ENCODE measurements at places on chromosomes 16 and 17.

DNA sequence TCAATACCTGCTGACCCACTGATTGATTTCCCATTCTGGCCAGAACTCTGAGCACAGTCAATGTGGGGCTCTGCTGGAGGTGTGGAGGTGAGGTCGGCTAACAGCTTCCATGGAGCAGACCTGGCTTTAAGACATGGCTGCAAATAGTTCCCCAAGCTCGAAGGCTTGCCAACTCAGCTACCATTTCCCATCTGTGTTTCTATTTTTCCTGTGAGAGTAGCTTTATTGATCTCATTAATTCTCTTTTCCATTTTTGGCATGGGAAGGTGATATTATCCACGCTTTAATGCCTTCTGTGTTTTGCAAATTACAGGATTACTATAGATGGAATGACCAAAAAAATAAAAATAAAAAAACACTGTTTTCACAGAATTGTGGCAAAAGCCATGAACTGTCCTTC is 151.6 kb upstream of the XYLT1 start:
- DNase-seq = no peak

GRCh38 chr16:47037746-47038458 is 64.4 kb upstream of the DNAJA2 start:
- peak; percentile 87 for DNase-seq

GRCh38 chr16:1712791-1713261 is 6.8 kb downstream of the MAPK8IP3 start:
- DNase-seq = no peak

- DNase-seq = no peak
Observed at GRCh38 chr16:1096169-1097082, at the start of gene C1QTNF8. TSS of gene C1QTNF8 (minus strand) at chr16:1096244. CDS start at chr16:1094922, 1,322 bp downstream.

DNA sequence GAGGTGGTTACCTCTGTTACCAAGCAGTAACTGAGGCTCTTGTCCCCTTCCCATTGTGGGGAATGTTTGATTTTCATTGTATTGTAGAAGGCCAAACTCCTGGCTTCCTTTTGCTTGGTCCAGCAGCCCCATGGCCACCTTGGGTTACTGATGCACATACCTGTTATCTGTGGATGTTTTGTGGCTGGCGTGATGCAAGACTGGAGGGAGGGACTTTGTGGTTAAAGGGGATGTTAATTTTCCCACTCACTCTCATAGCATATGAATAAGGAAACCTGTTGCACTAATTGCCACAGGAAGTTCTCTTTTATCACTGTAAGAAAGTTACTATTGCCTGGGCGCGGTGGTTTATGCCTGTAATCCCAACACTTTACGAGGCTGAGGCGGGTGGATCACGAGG is 168.6 kb upstream of the HS3ST4 start:
- DNase-seq = no peak

- DNase-seq = no peak
Observed at GRCh38 chr16:56960681-56961281, 969 bp upstream of the CETP start.

GRCh38 chr17:9842057-9842758 is 16.5 kb downstream of the GLP2R start:
- no peak for DNase-seq

GRCh38 chr16:619476-620100 is 11.2 kb upstream of the WFIKKN1 start:
- DNase-seq = no peak

- DNase-seq = no peak
Observed at GRCh38 chr17:65346166-65346565, 209.0 kb downstream of the RGS9 start.

DNA sequence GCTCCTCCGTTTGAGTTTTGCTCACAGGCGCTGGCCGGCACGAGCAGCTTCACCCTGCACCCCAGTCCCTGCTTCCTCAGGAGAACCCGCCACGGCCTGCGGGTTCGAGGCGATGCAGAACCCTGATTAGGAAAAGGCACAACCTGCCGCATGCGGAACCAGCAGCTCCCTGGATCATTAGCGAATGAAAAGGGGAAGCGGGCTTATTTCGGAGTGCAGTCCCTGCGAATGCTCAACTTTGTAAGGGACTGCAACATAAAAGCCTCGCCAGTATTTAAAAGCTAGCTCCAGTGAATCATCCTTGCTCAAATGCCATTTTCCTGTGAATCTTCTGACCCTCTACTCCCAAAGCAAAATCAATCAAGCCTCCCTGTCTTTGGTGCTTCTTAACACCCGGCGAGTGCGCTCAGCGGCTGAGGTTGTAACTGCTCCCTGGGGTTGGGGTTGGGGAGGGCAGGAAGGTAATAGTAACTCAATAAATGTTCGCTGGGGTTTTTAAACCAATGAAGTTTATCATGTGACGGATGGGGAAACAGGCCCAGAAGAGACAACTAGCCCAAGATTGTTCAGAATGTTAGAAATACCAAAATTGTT is 678 bp upstream of the AKAP10 start:
- DNase-seq = no peak

GRCh38 chr17:6035801-6036394 is 34.3 kb upstream of the WSCD1 start:
- no peak for DNase-seq

GRCh38 chr17:21165922-21166594 is 39.3 kb downstream of the DHRS7B start:
- DNase-seq = no peak

DNA sequence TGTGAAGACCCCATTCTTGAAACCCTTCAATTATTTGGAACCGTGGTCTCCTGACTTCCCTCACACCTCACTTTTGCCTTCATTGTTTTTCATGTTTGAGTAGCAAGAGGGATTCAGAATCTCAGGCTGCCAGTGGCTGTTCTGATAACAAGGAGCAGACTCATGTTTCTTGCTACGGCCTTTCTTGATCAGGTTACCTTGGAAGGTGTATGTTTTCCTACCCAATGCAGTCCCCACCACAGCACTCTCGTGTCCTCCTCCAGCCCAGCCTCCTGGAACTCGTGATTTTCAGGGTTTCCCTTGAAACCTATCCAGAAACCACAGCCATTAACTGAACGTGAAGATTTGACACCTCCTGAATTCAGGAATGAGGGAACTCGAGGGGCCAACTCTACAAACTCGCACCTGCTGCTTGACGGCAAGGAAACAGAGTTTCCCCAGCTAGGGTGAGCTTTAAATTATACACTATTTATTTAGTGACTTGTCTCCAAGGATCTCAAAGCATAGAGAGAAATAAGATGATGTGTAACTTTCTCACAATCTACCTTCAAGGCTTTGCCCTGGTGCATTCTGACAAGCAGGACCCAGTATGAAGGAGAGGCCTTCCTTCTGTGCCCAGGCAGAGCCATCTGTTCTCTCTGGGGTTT is 1.6 kb downstream of the ZFHX3 start:
- no peak for DNase-seq

DNA sequence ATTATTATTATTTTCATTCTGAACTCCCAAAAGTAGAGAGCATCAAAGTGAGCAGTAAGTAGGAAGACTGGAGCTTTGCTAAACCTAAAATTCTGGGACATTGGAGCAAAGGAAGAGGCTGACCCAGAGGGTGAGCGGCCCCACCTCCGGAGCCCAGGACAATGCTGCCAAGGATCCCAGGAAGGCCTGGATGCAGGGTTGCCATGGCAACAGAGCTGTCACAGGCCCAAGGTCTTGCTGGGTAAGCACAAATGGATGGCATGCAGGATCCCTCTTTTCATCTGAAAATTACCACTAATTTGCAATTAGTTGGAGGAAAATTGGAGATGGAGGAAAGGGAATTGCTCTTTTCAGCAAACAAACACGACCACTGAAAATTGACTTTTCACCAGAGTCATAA is 457.9 kb upstream of the CDH5 start:
- no peak for DNase-seq

DNA sequence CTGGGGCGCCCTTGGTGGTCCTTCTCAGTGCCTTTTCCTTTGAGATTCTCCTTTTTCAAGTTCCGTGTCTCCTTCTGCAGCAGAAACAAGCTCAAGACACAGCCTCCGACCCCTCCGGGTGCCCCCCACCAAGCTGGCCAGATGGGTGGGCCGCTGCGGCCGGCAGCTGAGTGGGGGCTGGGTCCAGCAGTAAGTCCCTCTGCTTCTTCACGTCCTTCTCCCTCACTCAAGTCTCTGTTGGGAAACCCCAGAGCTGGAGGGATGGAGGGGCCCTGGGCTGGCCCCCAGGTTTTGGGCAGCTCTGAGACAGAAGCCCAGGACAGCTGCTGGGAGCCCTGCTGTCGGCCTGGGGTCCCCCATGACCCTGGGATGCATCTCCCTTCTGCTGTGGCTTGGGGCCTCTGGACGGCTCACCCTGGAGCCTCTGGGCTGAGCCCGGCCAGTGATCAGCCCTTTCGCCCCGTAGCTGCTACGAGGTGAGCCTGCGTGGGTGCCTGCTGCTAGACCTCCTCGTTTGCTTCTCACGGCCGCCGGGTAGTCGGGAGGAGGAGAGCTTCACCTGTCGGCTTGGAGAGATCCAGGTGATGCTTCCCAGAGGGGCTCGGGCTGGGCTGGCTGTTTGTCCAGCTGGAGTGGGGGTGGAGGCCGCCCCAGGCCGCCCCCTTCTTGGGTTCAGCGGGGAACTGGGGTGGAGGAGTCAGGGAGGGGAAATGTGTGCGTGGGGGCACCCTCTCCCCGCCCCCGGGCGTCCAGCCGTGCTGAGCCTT is 10.7 kb downstream of the ENGASE start:
- no peak for DNase-seq

All from stimulated activated CD4-positive, alpha-beta T cell treated with anti-CD3 and anti-CD28 coated beads, Interleukin-2, amount 100 ng/mL, for 4 hours (primary cell).